ENCODE measurements at places on chromosomes 2 and 18.

DNA sequence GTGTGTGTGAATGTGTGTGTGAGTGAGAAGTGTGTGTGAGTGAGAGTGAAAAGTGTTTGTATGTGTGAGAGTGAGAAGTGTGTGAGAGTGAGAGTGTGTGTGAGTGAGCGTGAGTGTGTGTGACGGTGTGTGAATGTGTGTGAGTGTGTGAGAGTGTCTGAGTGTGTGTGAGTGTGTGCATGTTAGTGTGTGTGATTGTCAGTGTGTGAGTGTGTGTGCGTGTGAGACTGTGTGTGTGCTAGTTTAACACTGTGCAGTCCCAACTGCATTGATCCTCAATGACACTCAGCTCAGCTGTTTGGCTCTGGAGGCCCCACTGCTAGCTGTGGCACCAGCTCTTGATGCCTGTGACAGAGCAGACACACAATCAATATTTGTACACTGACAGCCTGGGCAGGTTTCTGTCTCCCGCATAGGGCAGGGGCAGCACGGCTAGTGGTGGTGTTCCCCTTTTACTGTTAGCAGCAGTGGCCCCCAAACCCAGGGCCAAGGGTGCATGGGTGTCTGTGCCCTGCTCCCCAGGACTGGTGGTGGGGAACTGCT is 135.0 kb downstream of the INHBB start:
- DNase-seq: no peak

- DNase-seq: peak; percentile 46
Observed at GRCh38 chr2:55168221-55169154, 63.6 kb downstream of the CLHC1 start.

GRCh38 chr2:216206041-216206703 is 97.0 kb downstream of the XRCC5 start:
- no peak for DNase-seq

GRCh38 chr18:62862466-62862865 is 147.1 kb downstream of the PHLPP1 start:
- no peak for DNase-seq

GRCh38 chr2:39488450-39488849 is 51.4 kb upstream of the MAP4K3 start:
- DNase-seq: peak; percentile 74

DNA sequence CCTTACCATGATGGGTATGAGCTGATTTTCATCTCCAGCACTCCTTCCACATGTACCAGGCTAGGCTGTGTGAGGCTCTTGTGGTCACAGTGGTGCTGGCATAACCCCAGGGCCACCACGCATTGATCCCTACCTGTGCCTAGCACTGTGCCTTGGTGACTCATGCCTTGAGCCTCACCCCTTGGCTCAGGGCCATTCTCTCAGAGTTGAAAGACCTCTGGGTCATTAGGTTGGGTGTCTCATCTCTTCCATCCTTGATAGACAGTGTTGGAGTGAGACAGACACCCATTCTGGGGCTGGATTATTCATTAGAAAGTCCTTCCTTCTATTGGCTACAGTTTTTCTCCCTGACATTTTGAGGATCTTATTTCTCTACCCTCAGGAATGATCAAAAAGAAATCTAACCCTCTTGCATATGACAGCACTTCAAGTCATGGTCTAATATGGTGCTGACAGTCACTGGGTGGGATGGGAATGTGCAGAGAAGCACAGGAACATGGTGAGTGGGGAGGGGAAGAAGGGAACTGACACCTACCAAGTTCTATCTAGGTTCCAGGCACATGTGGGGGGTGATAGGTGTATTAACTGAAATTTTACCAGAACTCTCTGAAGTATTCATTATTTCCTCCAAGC is 41.3 kb downstream of the DYSF start:
- no peak for DNase-seq

- no peak for DNase-seq
Observed at GRCh38 chr2:142980246-142981068, 103.0 kb downstream of the KYNU start.

DNA sequence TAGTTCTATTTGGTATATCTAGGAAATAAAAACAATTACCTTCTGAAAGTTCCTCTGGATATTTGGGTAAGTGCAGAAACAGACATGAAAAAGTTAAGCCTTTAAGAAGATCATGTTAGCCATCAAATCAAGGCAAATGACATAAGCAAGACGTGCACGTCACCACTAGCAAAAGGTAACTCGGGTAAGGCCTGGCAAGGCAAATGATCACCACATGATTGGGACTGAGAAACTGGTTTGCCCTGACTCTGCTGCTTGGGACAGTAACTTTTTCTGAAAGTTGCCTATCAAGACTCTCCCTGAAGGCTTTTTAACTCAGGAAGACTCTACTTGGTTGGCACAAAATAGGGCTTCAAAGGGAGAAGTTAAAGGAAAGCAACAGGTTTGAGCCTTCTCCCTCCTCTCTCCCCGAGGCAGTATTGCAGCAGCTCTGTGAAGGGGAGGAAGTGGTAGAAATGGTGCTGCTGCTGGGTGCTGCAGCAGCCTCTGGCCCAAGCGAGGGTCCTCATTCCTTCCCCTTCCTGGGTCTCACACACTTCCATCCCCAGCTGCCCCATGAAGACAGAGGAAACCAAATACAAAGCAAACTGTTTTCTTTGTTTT is 17.1 kb upstream of the TMEM237 start:
- no peak for DNase-seq

- no peak for DNase-seq
Observed at GRCh38 chr2:231063347-231063746, 6.7 kb downstream of the PSMD1 start.

DNA sequence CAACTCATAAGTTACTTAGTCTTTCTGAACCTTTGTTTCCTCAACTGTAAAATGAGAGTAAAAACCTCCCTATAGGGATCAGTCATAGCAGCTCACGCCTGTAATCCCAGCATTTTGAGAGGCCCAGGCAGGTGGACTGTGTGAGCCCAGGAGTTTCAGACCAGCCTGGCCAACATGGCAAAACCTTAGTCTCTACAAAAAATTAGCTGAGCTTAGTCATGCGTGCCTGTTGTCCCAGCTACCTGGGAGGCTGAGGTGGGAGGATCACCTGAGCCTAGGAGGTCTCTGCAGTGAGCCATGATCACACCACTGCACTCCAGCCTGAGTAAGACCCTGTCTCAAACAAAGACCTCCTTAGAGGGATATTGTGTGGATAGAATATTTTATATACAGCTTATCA is 2.3 kb downstream of the GPR155 start:
- DNase-seq: no peak

DNA sequence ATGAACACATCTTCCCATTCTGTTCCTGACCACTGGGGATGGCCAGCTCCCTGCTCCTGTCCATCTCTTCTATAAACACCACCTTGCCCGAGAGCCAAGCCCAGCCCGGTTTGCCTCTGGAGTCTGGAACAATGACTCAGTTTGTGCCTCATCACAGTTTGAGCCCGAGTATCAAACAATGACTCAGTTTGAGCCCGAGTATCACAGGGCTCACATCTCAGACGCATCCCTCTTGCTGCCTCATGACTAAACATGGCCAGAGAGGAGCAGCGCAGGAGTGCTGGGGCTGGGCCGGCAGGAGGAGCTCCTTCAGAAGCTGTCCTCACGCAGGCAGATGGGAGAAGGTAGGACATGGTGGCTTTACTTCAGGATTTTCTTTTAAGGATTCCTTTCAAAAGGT is 68.7 kb downstream of the PXDN start:
- peak; percentile 91 for DNase-seq

DNA sequence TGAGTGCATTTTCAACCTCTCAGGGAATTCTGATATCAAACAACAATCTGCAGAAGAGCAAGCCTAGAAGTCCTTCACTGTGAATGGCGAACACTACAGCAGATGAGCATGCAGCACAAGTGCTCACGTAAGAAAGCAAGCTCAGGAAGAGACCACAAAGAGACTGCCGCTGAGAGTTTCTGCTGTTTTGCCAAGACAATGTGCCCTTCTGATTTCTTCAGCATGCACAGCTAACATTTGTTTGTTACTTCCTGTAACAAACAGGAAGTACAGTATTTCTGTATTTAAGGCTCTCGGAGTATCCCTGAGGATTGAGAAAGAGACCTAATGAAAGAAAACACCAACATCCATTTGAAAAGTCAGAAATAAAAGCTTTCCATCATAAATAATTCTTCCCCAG is 45.9 kb downstream of the MBOAT2 start:
- no peak for DNase-seq

DNA sequence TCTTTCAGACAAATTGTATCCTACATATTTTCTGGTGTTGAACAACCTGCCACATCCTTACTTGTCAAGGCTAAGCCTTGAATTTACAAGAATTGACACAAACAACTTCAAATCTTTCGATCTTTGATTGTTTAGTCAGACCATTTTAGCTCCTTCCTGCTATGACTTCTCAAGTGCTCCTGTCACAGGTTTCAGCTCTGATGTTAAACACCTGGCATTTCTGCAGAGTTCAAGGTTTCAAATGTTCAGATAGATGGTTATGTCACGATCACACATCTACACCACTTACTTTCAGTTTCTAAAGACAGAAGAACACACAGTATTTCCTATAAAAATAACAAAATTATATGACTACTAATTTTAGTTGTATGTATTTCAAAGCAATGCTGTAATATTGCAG is 84.0 kb downstream of the RND3 start:
- no peak for DNase-seq

DNA sequence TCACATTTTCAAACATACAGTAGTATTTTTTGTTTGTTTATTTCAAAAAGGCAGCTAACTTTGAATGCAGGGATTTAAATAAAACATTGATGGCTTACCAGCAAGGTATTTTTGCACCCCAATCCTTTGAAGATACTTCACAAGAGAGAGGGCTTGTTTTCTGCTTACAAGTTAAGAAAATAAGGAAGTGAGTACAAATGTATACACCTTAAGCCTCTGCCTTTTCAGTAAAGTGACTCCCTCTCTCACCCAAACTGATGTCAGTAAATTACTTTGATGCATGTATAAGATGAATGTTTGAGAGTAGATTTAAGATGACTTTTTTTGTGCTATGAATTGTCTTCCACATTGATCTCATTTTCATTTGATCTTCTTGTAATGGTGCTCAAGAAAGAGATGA is 820.0 kb downstream of the CPS1 start:
- no peak for DNase-seq

GRCh38 chr2:118834901-118835745 is 12.3 kb downstream of the EN1 start:
- no peak for DNase-seq

DNA sequence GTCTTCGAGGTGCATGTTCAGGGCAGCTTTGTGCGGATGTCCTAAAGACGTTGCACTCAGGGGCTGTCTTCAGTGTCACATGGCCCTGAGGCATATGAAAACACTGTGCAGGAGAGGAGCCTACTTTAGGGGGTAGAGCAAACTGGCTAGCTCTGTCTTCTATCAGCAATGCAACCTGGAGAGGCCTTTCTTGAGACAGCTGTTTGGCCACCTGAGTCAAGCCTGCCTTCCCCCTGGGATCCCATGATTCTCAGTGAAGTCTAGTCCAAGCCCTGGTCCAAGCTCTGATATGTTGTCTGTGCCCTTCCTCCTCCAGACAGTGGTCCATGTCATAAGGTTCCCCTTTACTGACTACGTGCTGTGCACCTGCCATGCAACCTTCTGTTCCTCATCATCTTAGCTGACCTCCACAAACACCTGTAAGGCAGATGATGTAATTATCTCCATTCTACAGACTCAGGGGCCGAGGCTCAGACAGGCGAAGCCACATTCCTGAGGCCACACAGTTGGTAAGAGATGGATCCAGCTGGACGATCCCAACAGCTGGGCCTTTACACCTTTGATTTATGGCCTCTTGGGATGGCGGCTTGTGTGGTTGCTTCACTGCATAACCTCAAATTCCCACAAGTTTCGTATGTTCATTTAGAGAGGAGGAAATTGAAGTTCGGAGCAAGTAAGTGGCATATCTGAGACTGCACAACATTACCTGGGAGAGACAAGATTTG is 109.9 kb downstream of the COPS8 start:
- no peak for DNase-seq

- DNase-seq: no peak
Observed at GRCh38 chr18:52342456-52342855, 2.5 kb downstream of the DCC start.

DNA sequence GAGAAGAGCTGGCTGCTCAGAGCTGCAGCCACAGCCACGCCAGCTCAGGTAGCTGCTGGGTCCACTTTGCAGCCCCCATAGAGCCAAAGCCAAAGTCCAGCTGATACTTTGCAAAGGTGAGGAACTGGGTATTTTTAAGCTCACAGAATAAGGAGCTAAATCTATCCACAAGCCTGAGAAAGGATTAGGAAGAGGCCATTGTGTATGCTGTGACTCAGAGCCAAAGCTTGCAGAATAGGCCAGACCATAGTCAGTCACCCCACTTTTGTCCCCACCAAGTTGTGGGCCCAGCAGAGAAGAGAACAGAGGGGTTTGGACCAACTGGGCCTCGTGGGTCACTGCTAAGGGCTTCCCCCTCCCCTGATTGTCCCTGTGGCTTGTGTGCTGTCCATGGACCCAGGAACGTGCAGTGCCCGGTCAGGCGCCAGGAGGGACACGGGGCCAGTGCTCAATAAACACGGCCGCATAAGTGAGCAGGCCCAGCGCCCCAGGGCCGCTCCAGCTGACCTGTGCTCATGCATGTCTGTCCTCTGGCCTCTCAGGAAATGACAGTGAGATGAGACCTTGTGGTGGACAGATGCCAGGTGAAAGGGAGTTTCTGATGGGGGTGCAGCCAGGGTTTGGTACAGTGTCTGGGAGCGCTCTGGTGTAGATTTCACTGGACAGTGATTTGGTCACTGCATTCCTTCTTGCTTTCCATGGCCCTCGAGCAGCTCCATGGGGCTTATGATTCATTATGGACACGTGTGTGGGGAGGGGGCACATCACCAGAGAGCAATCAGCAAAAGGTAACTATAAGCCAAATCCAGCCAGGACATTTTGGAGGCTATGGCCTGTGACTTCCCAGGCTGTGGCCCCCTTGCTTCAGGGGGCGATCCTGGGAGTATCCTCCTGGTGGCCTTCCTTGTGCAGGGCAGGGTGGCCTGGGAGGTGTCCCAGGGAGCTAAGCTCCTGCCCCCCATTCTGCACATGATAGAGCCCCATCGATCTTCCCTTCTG is 31.3 kb downstream of the MAL start:
- DNase-seq: no peak

DNA sequence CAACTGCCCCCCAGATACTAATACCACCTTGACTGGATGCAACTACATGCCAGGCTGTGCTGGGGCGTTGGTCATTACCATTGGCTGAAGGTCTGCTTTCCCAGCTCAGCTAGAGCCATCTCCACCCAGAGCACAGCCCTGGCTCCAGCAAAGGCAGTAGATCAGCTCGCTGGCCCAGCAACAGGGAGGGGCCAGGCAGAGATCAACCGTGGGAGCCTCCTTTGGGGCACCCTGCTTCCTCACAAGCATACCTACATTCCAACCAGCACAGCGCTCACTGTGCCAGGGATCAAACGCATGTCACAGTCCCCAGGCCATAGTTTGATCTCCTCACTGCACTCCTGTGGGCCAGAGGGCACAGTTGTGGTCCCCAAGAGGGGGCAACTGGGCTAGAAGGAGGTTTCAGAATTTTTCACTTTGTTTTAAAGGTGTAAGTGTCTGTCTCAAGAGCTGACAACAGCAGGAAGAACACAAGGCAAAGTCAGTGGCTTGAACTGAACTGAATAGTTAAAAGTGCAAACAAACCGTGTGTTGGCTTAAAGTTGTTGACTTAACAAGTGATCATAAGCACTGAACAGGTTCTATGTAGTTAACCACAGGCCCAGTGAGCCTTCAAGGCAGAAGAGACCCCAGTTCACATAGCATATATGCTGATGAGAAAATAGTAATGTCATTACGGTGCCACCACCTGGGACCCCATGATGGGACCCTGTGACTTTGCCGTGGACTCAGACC is 70.1 kb upstream of the BZW1 start:
- DNase-seq: no peak

Measured in AG09309 (cell line).